HFFc6 (cell line): ENCODE measurements at places on chromosomes 3 and 15. TPM values are rescaled to one million over a fixed set of nuclear protein-coding genes. Genes with fewer than 3 reads are reported as not detected.

- H3K36me3 ChIP-seq: peaks cover 23% of the 10 kb centered on the region
- no peaks in the 10 kb centered on the region for H3K27me3 ChIP-seq
- no peak overlapping the region for H3K4me3 ChIP-seq
- no peak for DNase-seq
Measured at GRCh38 chr3:38509732-38510131, 13.6 kb downstream of the EXOG start.

- H3K27me3 ChIP-seq: peaks cover 4% of the 10 kb centered on the region
- H3K4me1 ChIP-seq: no peaks in the 10 kb centered on the region
- H3K36me3 ChIP-seq: peaks cover 3% of the 10 kb centered on the region; the same call in 1 of the 2 replicates
- DNase-seq: no peak
- no peak overlapping the region for H3K27ac ChIP-seq
Measured at GRCh38 chr15:49962044-49962602, 156.9 kb downstream of the ATP8B4 start.

Gene PAK6
- total RNA-seq: not detected in 3 replicates

GRCh38 chr3:186566772-186567071 is 417 bp downstream of the TBCCD1 start:
- H3K27ac ChIP-seq: peak overlapping the region; percentile 90
- H3K4me3 ChIP-seq: peak overlapping the region; percentile 93
- DNase-seq: no peak
- H3K27me3 ChIP-seq: peaks cover 8% of the 10 kb centered on the region

Gene NDUFAF3
- 138 and 150 TPM in 2 replicates for total RNA-seq

GRCh38 chr3:128492671-128493569 is at the start of gene GATA2:
Gene GATA2, minus strand, starts transcription at chr3:128493201. Its CDS starts 6,170 bp downstream, at chr3:128487031.
- peaks cover 26% of the 10 kb centered on the region for H3K4me1 ChIP-seq
- H3K27ac ChIP-seq: peak within 1 kb of the TSS; percentile 94
- peaks cover 18% of the 10 kb centered on the region for H3K36me3 ChIP-seq

GRCh38 chr15:45645026-45645980 is 10.5 kb downstream of the SQOR start:
- H3K4me1 ChIP-seq: peaks cover 73% of the 10 kb centered on the region
- peak; percentile 64 for DNase-seq
- H3K4me3 ChIP-seq: peak overlapping the region; percentile 62
- peak overlapping the region; percentile 93 for H3K27ac ChIP-seq
- H3K27me3 ChIP-seq: peaks cover 6% of the 10 kb centered on the region; the same call in 1 of the 2 replicates
- peaks cover 3% of the 10 kb centered on the region for H3K36me3 ChIP-seq

- H3K4me1 ChIP-seq: peaks cover 39% of the 10 kb centered on the region
- H3K4me3 ChIP-seq: no peak overlapping the region
- peaks cover 27% of the 10 kb centered on the region for H3K36me3 ChIP-seq
- no peak for DNase-seq
- peaks cover 3% of the 10 kb centered on the region for H3K27me3 ChIP-seq
- H3K27ac ChIP-seq: no peak overlapping the region
Measured at GRCh38 chr3:45477838-45478237, 89.5 kb downstream of the LARS2 start.

Gene LIPC
- not detected in 3 replicates for total RNA-seq

DNA sequence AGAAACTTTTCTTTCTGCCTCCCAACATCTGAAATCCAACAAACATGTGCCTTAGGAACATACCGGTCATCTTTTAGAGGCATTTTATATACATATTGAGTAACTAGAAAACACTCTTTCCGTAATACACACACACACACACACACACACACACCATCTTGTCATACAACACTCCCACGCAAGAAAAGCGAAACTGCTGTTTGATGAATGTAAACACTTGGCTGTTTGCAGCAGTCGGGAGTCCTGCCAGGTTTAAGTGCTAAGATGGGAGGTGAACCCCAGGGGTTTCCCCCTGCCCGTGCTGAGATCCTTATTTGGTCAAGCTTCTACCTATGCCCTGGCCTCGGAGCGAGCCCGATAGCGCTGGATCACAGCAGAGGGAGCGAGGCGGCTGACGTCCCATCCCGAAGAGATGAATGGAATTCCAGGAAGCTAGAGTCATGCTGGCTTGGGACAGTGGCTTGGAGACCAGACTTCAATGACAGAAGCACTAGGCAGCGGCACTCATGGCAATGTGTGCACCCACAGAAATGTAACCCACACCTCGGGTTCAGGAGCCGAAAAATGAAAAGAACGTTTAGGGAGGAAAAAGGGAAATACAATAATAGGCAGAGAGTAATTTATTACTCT is 1.3 kb upstream of the THBS1 start:
- H3K27ac ChIP-seq: peak overlapping the region; percentile 87
- peak overlapping the region; percentile 85 for H3K4me3 ChIP-seq
- DNase-seq: peak; percentile 92
- H3K27me3 ChIP-seq: peaks cover 30% of the 10 kb centered on the region

DNA sequence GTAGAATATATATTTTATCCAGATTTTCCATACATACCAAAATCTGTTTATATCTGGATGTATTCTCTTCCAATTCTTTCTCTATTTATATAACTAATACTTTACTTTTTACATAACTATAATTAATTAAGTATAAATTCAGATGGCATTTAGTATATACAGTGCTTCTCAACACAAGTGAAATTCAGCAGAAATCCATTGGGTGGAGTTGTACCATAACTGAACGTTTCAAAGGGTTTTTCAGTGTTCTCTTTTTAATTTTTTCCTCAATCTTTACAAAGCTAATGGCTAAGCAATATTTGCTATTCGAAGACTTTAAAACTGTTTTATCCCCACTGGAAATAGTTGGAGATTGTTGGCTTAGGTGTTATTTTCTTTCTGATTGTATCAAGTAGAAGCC is 13.9 kb upstream of the ZBBX start:
- H3K4me1 ChIP-seq: no peaks in the 10 kb centered on the region
- H3K27me3 ChIP-seq: no peaks in the 10 kb centered on the region
- no peak for DNase-seq
- no peak overlapping the region for H3K27ac ChIP-seq
- no peak overlapping the region for H3K4me3 ChIP-seq

Gene LTK
- 0.24 to 1.4 TPM (median 0.29 TPM) in 3 replicates for total RNA-seq

Gene TICRR
- 3.2 to 5.0 TPM (median 4.9 TPM) in 3 replicates for total RNA-seq

DNA sequence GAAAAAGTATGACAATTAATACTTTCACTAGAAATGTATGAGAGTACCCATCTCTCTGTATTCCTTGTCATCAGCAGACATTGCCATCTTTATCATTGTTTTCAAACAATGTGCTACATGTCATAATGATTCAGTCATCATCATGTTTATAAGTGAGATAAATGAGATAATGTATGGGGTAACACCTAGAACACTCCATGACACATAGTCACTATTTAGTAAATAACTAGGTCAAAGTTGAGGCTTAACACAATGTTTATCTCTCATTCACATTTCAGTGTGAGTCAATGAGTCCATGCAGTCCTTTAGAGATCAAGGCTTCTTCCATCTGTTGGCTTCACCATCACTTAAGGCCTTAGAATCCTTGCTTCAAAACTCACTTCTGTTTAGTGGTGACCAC is 70.0 kb downstream of the NLGN1 start:
- H3K27ac ChIP-seq: no peak overlapping the region
- no peak overlapping the region for H3K4me3 ChIP-seq
- DNase-seq: no peak

DNA sequence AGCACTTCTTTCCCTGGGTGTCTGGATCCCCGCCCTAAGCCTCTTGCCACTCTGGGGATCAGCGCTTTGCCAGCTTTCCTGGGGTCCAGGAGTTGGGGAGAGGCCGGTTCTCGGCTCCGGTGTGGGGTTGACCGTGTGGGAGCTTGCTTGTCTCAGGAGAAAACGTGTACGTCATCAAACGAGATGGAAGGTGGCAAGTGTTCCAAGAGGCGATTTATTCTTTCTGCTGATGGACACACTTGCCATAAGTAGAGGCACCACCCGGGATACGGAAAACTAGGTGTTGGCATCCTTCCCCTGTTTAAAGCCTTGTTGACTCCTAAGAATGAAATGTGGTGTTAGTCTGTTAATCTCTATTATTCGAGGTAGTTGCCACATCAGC is 295 bp downstream of the ZWILCH start:
- peak overlapping the region; percentile 97 for H3K27ac ChIP-seq
- H3K4me3 ChIP-seq: peak overlapping the region; percentile 96
- H3K27me3 ChIP-seq: peaks cover 7% of the 10 kb centered on the region

DNA sequence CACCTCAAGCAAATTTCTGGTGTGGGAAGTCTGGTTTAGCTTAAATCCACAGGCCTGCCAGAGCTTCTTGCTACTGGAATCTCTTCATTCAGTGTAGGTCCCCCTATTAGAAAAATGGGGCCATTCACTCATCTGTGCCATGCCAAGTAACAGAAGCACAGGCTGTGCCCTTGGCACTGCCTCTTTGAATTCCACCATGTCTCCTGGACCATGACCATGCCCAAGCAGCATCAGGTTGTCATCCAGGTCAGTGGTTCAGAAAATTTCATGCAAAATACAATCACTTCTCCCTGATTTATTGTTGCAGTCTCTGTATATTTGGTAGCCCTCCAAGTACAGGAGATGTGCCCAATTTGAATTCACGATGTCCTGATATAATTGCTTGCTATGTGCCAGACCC is 602.1 kb upstream of the ZNF385D start:
- no peaks in the 10 kb centered on the region for H3K4me1 ChIP-seq
- H3K36me3 ChIP-seq: no peaks in the 10 kb centered on the region
- H3K27ac ChIP-seq: no peak overlapping the region
- H3K4me3 ChIP-seq: no peak overlapping the region
- no peak for DNase-seq

GRCh38 chr15:53506370-53506769 is 253.1 kb downstream of the WDR72 start:
- peaks cover 2% of the 10 kb centered on the region for H3K27me3 ChIP-seq
- H3K4me3 ChIP-seq: no peak overlapping the region
- H3K36me3 ChIP-seq: no peaks in the 10 kb centered on the region
- no peaks in the 10 kb centered on the region for H3K4me1 ChIP-seq
- no peak overlapping the region for H3K27ac ChIP-seq
- no peak for DNase-seq

DNA sequence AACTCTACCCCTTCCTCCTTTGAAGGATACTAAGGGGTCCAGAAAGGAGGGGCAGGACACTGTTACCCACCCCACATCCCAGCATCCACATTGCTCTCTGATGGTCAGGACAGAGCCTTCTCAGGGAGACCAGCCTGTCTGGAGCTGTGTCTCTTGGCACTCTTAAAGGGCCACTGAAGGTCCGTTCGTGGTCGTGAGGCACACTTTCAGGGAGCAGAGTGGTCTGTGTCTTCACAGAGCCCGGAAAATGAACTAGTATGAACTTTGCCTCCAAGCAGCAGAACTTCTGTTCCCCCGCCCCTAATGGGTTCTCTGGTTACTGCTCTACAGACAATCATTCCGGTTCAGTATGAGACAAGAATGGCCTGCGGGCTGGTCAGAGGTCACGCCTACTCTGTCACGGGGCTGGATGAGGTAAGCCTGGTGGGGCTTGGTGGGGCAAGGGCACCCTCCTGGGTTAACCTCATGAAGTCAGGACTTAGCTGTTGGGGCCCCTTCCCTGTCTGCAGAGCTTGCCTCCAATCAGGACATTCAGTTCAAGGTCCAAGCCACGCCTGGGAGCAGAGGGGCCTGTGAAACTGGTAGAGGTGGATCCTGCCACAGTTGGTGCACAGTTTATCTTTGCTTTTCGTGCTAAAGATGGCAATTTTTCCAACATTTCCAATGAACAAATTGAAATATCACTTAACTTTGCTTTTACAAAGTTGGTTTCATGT is 33.2 kb downstream of the CAPN3 start:
- H3K36me3 ChIP-seq: no peaks in the 10 kb centered on the region
- H3K4me1 ChIP-seq: no peaks in the 10 kb centered on the region
- H3K27ac ChIP-seq: no peak overlapping the region
- H3K27me3 ChIP-seq: peaks cover 1% of the 10 kb centered on the region
- H3K4me3 ChIP-seq: no peak overlapping the region
- no peak for DNase-seq

Gene HCN4
- not detected in 3 replicates for total RNA-seq

DNA sequence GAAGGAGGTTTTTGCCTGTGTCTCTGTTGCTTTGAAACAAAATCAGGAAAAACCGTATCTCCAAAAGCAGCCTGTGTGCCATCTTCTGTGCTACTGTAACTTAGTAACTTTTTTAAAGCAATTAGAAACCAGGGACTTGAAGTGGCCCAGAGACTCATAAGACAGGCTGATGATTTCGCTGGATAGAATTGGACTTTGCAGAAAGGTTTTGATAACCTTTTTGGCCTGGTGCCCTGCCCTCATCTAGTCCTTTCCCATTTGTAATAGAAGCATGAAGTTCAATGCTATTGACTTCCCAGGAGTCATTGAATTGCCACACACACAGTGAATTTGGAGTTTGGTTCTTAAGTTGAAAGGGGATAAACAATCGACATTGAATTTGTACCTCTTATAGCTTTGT is 157.2 kb downstream of the PTPRG start:
- no peak overlapping the region for H3K4me3 ChIP-seq
- H3K27me3 ChIP-seq: no peaks in the 10 kb centered on the region; the same call in 1 of the 2 replicates
- 0 out of 2 replicates have a peak, but pooled peaks cover 4% of the 10 kb centered on the region for H3K36me3 ChIP-seq
- DNase-seq: no peak
- H3K4me1 ChIP-seq: 0 out of 2 replicates have a peak, but pooled peaks cover 5% of the 10 kb centered on the region
- no peak overlapping the region for H3K27ac ChIP-seq

DNA sequence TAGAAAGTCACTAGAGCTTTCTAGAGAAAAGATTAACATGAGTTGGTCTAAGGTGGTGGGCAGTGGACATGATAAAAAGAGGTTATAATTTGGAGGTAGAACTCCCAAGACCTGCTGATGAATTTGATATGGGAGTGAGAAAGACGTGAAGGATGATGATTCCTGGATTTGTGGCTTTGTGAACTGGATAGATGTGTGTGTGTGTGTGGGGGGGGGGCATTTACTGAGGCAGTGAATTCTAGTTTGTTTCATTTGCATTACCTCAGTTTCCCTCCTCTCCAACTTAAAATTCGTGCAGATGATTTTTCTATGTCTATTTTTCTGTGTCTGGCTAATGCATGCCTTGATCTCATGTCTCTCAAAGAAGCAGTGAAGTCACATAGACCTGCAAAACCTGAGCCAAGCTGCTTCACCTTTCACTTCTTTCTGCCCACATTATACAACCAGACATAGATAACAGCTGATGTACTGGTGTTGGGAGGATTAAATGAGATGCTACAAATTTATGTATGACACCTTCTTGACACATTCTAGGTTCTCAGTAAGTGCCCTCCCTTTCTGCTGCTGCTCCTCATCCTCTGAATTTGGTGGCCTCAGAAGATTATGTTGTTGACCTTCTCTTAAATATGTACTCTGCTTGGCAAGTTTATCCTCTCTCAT is 9.9 kb downstream of the AHSG start:
- no peak overlapping the region for H3K4me3 ChIP-seq
- H3K27me3 ChIP-seq: peaks cover 6% of the 10 kb centered on the region
- DNase-seq: no peak
- no peak overlapping the region for H3K27ac ChIP-seq
- no peaks in the 10 kb centered on the region for H3K36me3 ChIP-seq

- no peaks in the 10 kb centered on the region for H3K4me1 ChIP-seq
- DNase-seq: no peak
- no peak overlapping the region for H3K4me3 ChIP-seq
- H3K27me3 ChIP-seq: no peaks in the 10 kb centered on the region
- no peak overlapping the region for H3K27ac ChIP-seq
- no peaks in the 10 kb centered on the region; the same call in 1 of the 2 replicates for H3K36me3 ChIP-seq
Measured at GRCh38 chr3:116339441-116340028, 105.8 kb downstream of the LSAMP start.

- H3K27ac ChIP-seq: no peak overlapping the region
- no peak overlapping the region for H3K4me3 ChIP-seq
- H3K4me1 ChIP-seq: peaks cover 60% of the 10 kb centered on the region
- no peaks in the 10 kb centered on the region; the same call in none of the 2 replicates for H3K27me3 ChIP-seq
- peaks cover under 1% of the 10 kb centered on the region; the same call in 1 of the 2 replicates for H3K36me3 ChIP-seq
Measured at GRCh38 chr15:39746176-39746575, 36.5 kb downstream of the FSIP1 start.

- no peaks in the 10 kb centered on the region for H3K36me3 ChIP-seq
- DNase-seq: peak; percentile 100
- H3K4me1 ChIP-seq: peaks cover 59% of the 10 kb centered on the region
- H3K27me3 ChIP-seq: peaks cover 4% of the 10 kb centered on the region
- H3K27ac ChIP-seq: peak overlapping the region; percentile 100
Measured at GRCh38 chr15:100721758-100722550, 119.6 kb downstream of the ASB7 start.
